Kasumi-1 (cell line): ENCODE measurements at places on chromosomes 7 and 10.
A peak's percentile ranks its signal among the peaks of the same experiment; 100 is the strongest.

DNA sequence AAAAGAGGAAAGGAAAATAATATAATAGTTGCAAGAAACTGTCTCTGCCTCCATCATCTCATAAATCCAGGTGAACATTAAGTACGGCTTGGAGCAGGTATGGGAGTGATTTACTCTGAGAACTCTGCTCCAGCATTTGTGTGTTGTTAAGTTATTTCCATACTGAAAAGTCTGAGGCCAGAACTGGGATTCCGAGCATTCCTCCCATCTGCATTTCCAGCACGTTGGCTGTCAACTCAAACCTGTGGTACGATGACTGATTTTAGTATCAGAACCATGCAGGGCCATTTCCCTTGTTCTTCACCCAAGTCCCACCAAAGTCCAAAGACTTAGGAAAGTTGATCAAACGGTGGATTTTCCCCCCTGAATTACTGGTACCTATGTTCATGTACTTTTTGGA lies 104.9 kb downstream of the CREB5 start:
- DNase-seq: no peak

GRCh38 chr7:22640269-22640668 lies 86.7 kb upstream of the IL6 start:
- no peak for DNase-seq

GRCh38 chr7:137958470-137959431 lies 43.1 kb downstream of the CREB3L2 start:
- peak; percentile 46 for DNase-seq

- DNase-seq: no peak
Measured at GRCh38 chr7:81408728-81409127, 361.1 kb downstream of the HGF start.

DNA sequence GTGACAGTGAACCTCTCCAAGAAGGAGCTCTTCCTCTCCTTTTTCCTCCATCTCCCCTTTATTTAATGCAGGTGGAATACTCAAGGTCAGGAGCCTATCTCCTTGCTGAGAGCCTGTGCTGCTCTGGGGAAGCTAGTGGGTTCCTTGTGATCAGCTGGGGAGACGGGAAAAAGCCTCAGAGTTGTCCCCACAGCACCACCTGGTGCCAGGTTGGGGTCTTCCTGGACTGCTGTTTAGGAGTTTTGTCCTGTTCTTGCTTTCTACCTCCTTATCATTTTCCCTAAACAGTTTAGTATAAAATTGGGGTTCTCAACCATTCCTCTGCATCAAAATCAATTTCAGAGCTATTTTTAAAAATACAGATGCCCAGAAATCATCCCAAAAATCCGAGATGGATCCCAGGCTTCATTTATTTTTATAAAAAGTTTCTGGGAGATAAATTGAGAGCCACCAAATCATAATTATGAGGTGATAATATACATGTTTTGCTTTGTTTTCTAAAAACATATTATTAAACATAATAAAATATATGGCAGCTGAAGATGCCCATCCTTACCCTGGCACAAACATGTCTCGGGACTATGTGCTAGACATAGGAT lies 44.3 kb downstream of the MACC1 start:
- DNase-seq: peak; percentile 14

GRCh38 chr10:19728964-19729363 lies 87.3 kb upstream of the PLXDC2 start:
- DNase-seq: no peak

DNA sequence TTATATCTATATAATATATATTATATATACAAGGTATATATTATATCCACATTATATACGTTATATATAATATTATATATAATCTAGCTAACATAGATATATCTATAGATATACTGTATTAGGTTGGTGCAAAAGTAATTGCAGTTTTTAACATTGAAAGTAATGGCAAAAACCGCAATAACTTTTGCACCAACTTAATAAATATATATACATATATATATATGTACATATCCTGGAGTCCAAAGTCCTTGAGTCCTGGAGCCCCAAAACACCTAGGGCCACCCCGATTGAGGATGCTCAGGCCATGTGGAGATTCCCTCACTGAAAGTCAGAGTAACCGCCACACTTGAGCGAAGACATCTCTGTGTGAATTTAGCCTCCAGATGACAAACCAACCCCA lies 408.2 kb upstream of the AUTS2 start:
- DNase-seq: no peak

DNA sequence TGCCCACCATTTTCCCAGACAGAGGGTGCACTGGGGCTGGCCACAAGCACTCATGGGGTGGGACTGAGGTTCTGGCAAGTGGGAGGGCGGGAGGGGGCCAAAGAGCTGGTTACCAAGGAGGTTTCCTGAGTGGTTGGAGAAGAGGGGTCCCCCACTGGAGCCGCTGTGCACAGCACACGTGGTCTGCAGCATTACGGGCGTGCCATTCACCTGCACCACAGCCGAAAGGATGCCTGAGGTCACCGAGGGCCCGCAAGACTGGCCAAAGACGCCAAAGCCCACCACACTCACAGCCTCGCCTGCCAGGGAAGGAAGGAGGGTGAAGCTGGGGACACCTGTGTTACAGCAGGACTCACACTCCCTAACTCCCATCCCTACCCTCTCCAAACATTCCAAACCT lies 3.9 kb downstream of the TYSND1 start:
- DNase-seq: no peak

DNA sequence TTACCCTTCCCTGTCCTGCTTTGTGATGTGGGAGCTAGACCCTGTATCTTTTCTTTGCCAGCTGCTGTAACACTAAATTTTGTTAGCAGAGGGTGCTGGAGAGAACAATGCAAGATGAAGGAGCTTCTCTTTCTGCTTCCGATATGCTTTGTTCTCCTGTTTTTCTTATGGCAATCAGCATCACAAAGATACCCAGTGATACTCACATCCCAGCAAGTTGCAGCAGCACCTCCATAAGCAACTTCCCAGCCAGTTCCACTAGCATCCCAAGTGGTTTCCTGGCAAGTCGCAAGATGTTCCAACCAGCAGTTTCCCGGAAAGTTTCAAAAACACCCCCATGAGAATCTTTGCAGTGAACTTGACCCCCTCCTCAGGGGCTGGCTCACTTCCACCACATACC lies 148.6 kb downstream of the IMMP2L start:
- no peak for DNase-seq

GRCh38 chr7:12805518-12805928 lies 118.1 kb downstream of the ARL4A start:
- DNase-seq: no peak

- DNase-seq: no peak
Measured at GRCh38 chr10:8168836-8169235, 114.3 kb downstream of the GATA3 start.

DNA sequence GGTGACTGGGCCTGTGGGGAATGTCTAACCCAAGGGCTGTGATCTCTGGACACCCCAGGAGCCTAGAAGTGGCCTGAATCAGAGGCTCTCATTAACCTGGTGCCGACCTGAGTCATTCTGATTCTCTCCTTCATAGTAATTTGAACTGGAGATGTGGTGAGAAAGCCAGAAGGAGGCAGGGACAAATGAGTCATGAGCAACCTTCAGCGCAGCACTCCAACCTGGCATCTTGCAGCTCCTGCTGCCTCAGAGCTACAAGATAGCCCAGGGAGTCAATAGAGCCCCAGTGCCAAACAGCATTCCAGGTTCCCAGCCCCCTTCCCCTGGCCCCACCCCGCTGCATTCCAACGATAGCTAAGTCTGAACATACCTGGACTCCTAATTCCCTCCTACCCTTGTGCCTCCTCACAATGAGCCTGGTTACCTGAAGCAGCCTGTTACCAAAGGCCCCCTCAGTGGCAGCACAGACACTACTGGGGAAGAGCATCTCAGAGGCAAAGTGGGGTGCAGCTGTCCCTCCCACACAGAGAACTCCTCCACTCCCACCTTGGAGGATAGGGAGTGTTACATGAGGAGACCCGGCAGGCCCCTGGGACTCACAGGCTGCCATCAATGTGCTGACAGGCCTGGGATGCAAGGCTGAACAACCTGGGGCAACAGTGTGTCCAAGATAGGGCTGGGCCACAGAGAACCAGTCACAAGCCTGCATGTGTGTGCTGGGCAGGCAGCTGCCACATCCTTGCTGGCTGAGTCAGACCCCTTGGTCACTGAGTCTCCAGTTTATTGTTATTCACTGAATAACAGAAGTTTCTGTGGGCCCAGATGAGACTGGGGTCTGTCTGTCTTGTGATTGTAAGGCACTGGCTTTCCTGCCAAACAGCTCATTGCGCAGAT lies 76.8 kb upstream of the LEP start:
- no peak for DNase-seq

- DNase-seq: no peak
Measured at GRCh38 chr10:96440361-96441292, 73.1 kb downstream of the TLL2 start.

- no peak for DNase-seq
Measured at GRCh38 chr10:19385846-19386450, 337.3 kb downstream of the MALRD1 start.

DNA sequence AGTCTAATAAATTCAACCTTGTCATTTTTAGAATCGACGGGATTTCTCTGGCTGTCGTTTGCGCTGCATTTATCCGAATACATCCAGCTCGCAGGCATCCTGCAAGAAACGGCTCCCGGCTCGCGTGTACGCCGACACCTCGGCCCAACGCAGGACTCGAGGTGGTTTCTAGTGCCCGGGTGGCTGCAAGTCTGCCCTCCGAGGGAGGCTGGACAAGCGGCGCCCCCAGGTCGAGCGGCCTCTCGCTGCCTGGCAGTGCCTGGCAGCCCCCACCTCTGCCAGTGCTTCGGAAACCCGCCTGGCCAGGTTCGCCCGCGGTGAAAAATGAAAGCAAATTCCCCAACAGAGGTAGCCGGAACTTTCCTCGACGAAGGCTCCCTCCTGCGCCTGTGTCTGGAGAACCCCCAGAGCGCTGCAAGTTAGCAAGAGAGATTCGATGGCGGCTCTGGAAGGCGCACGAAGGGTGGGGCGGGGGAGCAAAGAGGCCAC lies 5.7 kb upstream of the ZNF503 start:
- DNase-seq: no peak

- no peak for DNase-seq
Measured at GRCh38 chr10:96468845-96469244, 44.9 kb downstream of the TLL2 start.

GRCh38 chr10:115129752-115130151 lies 36.6 kb downstream of the ATRNL1 start:
- peak; percentile 87 for DNase-seq

DNA sequence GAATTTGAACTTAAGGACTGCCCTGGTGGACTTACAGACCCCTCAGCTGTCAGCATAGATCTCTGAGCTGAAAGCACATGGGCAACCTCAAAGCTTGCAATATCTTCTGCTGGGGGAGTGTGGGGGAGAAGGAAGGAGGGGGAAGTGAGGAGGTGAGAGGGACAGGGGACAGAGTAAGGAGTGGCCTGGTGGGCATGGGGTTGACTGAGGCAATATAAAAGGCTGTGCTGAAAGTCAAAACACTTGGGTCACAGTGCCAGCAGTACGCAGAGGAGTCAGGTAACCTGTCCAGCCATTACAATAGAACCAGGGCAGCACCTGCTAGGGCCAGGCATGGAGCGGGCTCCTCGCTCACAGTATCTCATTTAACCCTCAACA lies 43.2 kb downstream of the PPP1R3C start:
- no peak for DNase-seq

DNA sequence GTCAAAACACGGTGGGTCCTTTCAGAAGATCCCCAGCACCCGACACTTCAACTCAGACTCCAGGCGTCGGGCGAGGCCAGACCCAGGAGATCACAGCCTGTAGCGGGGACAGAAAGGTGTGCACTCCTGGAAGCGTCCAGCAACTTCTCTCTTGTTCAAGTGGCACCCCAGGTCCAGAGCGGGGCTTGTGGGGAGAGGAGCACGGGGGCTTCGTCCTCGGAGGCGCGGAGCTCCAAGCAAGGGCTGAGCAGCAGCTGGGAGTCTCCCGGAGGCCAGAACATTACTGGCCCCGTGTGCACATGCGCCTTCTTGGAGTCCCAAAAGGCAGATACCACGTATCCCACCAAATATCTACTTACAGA lies 54.9 kb downstream of the ZRANB1 start:
- DNase-seq: no peak

DNA sequence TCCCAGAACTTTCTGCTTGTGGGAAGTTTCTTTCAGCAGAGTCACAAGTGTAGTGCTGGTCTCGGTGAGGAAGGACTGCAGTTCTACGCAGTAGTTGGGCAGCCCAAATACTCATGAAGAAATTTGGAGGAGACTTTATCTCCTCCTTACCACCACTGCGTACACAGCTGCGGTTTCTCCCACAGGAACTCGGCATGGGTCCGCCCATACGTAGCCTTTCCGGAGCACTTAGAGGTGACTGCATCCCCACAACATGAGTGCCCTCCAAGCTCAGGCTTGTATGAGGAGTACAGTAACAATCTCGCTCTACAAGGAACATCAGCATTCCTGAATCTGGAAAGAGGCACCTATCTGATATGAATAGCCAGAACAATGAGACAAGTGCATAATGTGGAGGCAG lies 549.2 kb upstream of the SEMA3D start:
- DNase-seq: no peak
